ENCODE measurements at places on chromosomes 1 and 21.

GRCh38 chr1:44210595-44210994 is 2.7 kb upstream of the DMAP1 start:
- DNase-seq = no peak

DNA sequence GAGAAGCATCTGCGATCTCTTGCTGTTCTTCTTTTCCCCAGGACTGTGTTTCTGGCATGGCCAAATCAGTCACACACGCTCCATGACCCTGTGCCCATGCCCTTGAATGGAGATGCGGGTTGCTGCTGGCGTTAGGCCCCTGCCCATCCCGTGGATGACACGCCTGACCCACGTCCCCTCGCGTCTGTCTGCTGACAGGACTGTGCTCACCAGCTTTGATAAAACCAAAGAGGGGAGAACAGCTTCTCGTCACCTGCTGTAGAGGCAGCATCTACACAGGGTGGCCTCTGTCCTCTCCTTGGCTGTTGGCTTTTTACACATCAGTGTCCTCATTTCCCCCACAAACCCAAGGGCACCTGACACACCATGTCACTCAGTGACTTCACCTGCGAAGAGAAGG is 6.9 kb downstream of the MT1HL1 start:
- no peak for DNase-seq

DNA sequence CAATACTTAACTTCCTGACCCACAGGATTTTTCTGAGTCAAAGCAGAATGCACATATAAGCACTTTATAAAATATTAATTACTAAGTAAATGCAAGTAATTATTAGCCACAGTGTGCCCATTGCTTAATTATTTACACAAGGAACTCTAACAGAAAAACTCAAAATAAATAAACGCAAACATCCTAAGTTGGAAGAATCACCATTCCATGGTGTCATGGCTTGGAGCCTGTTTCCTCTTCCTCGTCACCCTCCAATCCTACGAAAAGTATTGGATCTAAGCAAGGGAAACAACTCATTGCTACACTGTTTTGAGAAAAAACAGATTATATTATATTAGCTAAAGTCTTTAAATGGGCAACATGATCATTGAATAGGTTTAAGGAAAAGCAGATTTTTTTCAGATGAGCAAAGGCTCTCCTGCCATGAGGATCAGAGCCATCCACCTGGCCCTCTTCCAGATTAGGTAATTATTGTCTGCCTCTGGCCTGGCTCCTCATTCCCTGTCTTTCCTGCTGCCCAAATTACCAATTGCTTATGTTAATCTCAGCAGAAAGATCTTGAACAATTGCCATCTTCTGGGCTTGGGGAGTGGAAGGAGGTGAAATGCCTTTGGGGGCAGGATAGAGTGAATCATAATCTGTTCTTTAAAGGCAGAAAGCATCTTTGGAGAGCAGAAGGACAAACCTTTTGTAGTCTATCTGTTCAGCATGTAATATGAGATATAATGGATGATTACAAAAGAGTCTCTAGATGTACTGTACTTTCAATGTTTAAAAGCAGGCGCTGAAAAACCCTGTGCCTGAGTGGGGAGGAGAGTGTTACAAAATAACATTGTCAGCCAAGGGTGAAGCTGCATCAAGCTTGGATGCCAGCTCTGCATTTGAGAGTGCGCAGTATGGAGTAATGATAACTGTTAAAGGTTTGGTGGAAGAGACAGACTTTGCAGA is 121.2 kb downstream of the DUSP10 start:
- peak; percentile 69 for DNase-seq

- no peak for DNase-seq
Observed at GRCh38 chr21:32645261-32646182, 33.3 kb upstream of the CFAP298 start.

- no peak for DNase-seq
Observed at GRCh38 chr1:17719874-17720273, 35.3 kb upstream of the ACTL8 start.

- DNase-seq = peak; percentile 22
Observed at GRCh38 chr1:87812871-87813577, 484.3 kb downstream of the LMO4 start.

GRCh38 chr1:191977874-191978506 is 180.3 kb upstream of the RGS18 start:
- no peak for DNase-seq

DNA sequence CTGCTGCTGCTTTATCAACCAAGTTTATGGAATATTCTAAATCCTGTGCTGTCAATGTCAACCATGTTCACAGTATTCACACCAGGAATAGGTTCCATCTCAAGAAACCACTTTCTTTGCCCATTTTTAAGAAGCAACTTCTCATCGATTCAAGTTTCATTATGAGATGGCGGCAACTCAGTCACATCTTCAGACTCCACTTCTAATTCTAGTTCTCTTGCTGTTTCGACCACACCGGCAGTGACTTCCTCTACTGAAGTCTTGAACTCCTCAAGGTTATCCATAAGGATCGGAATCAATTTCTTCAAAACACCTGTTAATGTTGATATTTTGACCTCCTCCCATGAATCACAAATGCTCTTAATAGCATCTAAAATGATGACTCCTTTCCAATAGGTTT is 39.7 kb upstream of the IFNLR1 start:
- DNase-seq = no peak

DNA sequence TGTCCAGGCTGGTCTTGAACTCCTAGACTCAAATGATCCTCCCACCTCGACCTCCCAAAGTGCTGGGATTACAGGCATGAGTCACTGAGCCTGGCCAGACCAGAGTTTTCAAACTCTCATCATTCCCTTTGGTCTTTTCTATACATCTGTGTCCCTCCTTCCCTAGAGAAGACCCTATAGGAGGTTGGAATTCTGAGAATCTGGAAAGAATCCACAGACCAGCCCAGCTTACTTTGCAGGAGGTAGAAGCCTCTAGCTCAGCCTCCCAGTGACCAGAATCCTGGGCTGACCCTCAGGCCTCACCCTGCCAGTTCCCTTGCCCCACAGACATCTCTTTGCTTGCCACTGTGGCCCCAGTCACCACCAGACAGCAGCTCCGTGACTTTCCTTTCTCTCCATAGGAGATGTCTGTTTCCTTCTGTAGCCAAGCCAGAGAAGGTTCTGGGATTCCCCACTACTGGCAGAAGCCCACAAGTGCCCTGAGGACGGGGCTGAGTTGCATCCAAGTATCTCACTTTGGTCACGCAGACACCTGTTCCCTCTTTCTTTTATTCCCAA is 34.7 kb upstream of the KHDRBS1 start:
- no peak for DNase-seq

GRCh38 chr21:23308741-23309140 is 2298.5 kb downstream of the MRPL39 start:
- no peak for DNase-seq

DNA sequence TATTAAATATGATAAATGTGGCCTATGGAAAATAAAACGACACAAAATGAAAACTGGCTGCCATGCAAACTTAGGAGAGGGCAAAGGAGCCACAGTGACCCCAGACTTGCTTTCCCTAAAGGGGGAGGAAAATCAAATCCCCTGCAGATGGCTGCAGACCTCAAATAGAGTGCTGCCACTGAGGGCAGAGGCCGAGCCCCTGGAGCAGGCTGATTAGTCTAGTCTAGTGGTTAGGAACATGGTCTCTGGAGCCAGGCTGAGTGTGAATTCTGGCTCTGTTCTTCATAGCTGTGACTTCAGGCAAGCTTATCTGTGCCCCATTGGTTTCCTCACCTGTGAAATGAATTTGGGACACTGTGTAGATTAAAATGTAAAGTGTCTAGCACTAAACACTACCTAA is 60.8 kb downstream of the ITPKB start:
- no peak for DNase-seq

DNA sequence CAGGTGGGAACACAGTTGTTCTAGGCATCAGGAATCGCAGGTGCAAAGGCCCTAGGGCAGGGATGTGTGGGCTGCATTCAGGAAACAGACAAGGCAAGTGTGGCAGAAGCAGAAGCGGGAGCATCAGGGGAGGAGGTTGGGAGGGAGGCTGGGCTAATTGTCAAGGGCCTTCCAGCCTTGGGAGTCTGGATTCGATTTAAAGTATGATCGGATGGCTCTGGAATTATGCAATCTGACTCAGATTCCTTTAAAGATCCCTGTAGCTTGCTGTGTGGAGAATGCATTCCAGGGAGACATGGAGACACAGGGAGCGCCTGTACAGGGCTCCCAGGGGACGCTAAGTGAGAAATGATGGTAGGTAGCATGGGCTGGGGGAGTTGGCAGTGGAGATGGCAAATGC is 86.5 kb downstream of the LACTBL1 start:
- no peak for DNase-seq

GRCh38 chr1:153155541-153155940 is 4.9 kb upstream of the SPRR2G start:
- no peak for DNase-seq

- no peak for DNase-seq
Observed at GRCh38 chr1:22685591-22686059, 25.0 kb upstream of the EPHB2 start.

GRCh38 chr1:153627715-153628626 is at the start of gene S100A1:
TSS of gene S100A1 (plus strand) at chr1:153628434. CDS start at chr1:153630522, 2,088 bp downstream.
- DNase-seq = no peak

DNA sequence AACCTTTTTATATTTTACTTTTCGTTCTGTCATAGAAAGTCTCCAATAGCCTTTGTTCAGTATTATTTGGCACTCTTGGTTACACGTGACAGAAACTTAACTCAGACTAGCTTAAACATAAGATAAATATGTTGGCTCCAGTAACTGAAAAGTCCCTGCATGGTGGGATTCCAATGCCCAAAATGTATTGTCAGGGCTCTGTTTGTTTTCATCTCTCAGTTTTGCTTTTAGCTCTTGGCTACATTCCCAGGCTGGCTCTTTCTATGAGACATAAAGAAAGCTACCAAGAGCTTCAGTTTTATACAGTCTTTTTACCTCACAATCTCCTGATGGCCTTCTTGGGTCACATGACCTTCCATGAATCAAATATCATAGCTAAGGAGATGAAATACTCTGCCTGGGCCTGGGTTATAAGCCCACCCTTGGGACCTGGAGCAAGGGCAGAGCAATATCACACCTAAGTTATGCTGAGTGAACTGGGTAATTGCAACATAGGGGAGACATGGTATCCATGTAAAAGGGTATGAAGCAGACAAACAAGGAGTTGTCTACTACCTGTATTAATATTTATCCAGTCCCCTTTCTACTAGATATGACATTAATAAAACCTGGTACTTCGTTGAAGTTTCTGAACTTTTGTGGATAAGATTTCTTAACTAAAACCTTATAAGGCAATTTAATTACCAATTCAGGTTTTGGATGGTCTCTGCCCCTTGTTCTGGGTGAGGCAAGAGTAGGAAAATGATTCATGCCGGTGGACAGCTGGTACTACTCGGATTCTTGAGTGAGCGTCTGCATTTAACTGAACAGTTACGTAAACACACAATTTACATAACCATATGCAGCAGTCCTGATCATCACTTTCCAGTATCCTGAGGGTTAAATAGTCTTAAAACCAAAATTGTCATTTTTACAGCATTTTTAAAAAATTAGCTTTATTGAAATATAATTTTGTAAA is 442.3 kb downstream of the GPATCH2 start:
- DNase-seq = peak; percentile 8

DNA sequence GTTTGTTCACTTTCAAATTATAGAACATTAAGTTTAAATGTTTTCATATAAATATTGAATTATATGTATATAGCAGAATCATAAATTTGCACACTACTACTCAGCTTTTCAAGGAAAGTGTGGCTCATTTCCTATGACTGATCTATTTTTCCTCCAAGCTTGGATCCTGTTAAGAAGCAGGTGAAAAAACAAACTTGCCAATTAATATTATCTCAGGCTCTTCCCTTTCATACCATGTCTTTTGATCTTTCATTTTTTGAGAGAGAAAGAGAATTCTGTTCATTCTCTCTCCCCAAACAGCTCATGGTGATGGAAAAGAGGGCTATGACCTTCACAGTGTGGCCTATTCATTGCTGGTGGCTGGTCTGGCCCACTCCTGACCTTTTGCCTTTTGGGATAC is 43.7 kb downstream of the SEC16B start:
- DNase-seq = no peak

DNA sequence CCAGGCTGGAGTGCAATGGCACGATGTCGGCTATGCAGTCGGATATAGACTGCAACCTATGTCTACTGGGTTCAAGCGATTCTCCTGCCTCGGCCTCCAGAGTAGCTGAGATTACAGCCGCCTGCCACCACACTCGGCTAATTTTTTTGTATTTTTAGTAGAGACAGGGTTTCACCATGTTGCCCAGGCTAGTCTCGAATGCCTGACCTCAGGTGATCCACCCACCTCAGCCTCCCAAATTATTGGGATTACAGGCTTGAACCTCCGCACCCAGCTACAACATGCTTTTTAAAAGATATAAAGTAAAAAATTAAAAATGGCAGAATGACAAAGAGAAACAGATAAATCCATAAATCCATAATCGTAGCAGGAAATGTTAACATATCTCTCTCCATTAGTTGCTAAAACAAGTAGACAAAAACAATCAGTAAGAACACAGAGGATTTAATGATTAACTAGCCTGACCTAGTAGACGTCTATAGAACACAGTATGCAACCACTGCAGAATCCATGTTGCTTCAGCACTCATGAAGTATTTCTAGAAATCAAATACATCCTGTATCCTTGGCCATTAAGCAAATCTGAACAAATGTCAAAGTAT is 59.9 kb upstream of the SPOCD1 start:
- no peak for DNase-seq

GRCh38 chr1:71986160-71986559 is 296.2 kb downstream of the NEGR1 start:
- DNase-seq = no peak

Measured in epithelial cell of esophagus (primary cell).